ENCODE measurements at places on chromosomes 4 and X.
A peak's percentile ranks its signal among the peaks of the same experiment; 100 is the strongest.

DNA sequence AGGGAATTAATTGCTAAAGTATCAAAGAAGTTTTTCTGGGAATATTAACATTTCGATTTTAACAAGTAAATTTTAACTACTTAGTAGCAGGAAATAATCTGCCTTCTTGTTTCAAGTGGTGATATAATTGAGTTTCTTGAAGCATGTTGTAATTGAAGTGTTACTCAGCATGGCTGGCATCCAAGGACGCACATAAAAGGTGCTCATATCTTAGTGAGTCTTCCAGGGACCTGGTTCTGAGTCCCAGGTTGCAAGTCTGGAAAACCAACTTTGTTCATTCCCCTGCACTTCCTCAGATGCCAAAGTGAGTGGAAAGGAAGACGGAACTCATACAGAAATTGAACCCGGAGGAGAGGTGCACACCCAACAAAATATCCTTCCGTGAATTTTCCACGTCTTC lies 399.6 kb downstream of the NLGN4X start:
- no peak for DNase-seq

DNA sequence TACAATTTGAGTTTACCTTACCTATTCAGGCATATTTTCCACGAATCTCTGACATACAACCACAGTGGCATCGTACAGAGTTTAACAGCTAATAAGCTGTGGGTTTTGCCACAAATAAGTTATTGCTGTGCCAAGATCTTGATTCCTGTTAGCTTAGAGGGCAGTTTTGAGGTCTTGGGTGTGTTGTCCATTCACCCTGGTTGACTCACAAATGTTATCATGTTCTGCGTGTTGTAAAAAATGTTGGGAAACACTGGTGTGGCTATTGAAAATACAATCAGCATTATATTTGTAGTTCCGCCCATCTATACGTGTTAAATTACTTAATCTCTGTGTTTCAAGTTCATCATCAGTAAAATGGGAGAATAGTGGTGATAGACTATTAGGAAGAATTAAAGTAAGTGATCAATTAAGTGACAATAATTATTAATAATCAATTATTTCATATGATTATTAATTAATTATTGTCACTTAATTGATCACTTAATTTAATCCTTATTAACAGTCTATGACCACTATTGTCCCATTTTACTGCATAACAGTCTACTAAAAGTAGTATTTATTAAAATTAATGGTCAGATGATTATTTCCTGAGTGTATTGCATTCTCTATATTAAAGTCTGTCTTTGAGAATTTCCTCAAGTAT lies 96.3 kb downstream of the TMA16 start:
- no peak for DNase-seq

DNA sequence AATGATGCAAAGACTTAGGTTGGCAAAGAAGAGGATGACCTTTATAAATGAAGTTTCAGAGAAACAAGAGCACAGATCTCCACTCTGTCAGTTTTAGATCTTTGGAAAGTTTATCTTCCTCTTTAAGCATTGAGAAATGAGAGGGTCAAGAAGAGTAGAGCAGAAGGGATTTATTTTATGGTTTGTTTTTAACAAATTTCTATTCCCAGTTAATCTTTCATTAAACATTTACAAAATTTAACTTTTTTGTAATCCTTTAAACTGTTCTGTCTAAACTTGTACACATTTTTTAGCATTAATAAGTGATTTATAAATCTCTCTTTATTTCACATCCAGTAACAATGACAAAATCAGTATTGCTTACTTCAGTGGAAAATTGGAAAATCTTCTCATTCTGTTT lies 875.0 kb upstream of the IGFBP7 start:
- DNase-seq = no peak

DNA sequence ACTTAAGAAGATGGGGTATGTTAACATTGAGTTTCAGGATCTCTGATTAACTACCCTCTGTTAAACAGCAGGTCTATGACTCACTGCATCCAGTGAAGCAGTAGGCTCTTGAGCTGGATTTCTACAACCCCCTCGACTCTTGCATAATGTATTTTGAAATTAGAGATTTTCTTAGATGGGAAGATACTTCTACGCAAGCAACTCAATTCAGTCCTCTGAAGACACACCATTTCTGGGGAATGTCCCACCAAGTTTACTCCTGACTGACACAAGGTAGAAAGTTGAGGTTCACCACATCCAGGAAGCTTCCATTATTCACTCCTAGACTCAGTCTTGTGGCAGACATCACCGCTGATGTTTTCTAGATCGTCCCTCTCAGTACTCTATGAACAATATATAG lies 12.9 kb downstream of the PALLD start:
- DNase-seq = no peak

GRCh38 chr4:31575504-31575903 lies 855.3 kb downstream of the PCDH7 start:
- DNase-seq = no peak

- DNase-seq = no peak
Measured at GRCh38 chr4:8404791-8405515, 35.6 kb downstream of the ACOX3 start.

DNA sequence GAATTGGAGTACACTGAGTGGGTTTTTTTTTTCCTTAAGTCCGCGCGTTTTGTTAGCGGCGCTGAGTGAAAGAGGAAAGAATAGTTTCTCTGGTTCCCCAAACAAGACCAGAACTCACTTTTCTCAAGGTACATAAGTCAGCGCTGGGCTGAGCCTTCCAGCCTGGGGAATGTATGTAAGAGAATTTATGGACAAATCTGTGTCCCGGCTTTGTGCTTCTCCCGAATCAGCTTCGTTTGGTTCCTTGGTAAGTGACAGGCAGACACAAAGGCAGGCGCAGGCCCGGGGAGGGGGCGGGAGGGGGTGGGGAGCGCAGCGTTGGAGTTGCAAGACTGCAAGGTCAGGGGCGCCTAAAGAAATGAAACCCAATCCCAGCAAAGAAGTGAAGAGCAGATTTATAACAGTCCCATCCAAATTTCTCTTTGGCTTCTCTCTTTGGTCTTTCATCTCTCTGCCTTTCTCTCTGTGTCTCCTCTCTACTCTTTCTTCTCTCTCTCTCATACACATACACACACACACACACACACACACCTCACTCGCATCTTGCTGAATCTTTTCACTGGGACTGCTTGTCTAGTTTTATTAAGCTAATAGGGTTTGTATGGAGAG lies 981 bp downstream of the TET2 start:
- peak; percentile 42 for DNase-seq

- no peak for DNase-seq
Measured at GRCh38 chrX:72461288-72461687, 111.4 kb downstream of the HDAC8 start.
